ENCODE measurements at places on chromosomes 6 and 20.

DNA sequence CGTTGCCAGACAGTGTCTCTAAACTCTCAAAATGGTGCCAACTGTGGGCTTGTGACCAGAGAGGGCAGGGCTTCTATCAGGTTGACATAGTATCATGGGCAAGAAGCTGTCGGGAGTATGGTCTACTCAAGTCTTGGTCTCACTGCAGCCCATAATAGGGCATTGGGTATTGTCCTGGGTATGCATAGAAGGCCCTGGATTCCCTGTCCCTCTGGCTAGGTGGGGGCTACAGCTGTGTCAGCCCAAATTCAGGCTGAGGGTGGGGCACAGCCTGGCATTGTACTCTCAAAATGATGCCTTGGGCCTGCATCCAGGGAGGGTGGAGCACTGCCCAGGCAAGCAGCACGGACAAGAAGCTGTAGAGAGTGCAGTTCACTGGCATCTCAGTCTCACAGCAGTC is 408.8 kb upstream of the MAN1A1 start:
- DNase-seq: no peak

DNA sequence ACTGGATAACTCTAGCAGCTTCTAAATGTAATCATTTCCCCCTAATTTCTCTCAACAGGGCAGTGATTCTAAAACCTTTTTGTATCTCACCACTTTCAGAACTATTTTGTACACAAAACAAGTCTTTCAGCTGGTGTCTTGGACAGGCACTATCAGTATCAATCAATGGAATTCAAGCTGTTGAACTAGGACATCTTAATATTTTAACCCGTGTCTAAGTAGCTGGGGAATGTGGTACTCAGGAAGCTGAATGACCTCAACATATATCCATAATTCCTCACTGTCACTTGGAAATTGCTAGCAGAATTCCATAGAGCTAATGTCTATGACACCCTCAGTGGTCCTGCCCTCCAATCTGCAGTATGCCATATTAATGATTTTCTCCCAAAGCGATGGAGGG is 24.5 kb downstream of the ADAT2 start:
- no peak for DNase-seq

DNA sequence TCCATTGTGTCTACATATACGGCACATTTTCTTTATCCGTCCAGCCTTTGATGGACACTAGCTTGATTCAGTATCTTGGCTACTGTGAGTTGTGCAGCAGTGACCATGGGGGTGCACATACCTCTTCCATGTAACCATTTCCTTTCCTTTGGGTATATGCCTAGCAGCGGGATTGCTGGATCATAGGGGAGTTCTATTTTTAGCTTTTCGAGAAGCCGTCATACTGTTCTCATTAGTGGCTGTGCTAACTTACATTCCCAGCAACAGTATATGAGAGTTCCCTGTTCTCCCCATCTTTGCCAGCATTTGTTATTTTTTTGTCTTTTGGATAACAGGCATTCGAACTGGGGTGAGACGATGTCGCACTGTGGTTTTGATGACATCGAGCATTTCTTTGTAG is 395.0 kb downstream of the SMOC2 start:
- DNase-seq: no peak

DNA sequence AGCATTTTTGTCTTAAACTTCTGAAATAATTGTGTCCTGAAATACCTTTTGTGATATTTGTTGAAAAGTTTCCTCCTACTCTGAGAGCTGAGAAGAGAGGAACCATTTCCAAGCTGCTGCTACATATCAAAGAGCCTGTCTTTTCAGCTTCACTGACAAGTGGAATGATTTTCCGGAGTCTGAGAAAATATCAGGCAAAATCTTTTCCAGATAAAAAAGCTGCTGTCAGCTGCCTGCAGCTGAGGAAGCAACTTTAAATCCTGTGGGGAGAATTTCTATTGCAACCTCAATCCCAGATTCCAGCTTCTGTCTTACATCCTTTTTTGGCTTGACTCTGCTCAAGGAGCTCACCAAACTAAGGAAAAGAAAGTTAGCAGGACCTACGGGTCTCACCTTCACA is 904.3 kb downstream of the PHF3 start:
- DNase-seq: no peak

DNA sequence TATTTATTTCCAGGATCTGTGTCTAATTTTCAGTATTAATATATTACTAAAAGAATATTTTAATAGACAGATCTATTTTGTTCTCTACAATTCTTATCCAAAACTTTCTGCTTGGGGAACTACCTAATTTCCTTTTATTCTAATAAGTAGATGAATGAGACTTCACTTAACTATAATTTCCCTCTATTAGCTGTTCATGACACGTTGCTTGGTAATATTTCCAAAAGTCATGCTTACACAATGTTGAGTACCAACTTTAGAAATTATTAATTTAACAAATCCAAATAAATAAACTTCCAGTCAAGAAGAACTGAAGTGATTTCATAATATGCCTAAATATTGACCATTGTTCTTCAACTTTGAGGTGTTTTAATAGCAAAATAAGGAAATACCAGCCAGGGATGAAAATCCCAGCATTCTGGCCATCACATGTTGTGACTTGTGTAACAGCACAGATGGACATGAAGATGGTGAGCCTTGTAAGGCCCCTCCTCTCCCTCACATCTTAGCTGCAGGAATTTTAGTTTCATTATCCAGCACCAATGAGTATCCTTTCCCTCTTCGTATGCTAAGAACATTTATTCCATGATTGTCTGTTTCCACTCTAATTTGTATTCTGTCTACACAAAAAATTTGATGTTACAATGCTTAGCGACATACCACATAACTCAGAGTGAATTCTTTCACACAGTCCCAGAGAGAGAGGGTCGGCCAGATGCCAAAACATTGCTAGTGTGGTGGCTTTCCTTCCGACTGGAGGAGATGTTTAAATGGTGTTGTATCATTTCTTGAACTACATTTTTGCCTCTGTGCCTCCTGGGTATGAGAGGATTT is 137.5 kb downstream of the FOXA2 start:
- DNase-seq: no peak

- no peak for DNase-seq
These were observed 5.4 kb upstream of the ZBTB12 start for GRCh38 chr6:31907158-31907813.

DNA sequence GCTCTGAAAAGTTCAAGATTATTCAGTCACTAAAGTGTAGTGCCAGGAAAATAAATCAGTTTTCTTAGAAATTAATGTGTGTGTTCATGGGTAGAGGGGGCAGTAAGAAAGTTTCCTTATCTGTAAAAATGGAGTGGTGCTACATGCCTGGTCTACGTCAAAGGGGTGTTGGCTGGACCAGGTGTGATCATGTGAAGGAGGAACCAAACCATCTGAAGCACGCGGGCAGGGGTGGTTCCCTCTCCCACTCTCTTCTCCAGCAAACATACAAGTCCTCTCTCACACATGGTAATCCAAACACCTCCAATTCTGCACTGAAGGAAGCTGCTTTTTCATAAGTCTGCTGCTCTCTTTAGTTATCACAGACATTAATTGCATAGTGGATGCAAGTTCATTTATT is 63.1 kb downstream of the CLIC5 start:
- DNase-seq: no peak

DNA sequence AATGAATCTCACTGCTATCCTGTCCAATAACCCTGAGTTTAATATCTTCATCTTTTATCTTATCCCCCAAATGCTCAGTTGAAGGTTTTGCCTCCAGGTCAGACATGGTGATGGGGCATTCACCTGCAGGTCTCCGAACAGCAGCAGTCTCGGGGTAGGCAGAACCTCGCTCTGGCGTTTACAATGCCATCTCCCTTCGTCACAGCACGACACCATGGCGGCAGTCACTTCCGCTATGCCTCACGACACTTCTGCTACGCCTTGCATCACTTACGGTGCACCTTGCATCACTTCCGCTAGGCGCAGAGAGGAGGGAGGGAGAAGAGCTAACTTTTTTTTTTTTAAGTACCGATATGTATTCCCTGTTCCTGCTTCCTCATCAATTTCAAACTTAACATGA is 194.9 kb downstream of the BCAS1 start:
- no peak for DNase-seq

DNA sequence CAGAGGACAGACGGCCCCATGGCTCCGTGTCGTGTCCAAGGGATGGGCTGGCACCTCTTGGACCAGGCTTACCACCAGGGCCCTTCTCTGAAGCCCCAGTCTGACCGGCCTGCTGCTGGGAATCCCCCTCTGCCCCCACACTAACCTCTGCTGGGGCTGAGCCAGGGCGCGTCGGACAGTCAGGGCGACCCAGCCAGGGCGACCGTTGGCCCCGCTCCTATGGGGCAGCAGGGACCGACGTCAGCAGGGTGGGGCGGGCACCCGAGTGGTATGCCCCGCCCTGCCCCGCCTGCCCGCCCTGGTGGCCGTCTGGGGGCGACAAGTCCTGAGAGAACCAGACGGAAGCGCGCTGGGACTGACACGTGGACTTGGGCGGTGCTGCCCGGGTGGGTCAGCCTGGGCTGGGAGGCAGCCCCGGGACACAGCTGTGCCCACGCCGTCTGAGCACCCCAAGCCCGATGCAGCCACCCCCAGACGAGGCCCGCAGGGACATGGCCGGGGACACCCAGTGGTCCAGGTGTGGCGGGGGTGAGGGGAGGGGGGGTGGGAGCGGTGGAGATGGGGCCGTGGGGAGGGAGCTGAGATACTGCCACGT is at the start of gene SLC17A9:
SLC17A9 (plus strand) TSS at position 337 of the 595 bp plus-strand sequence; CDS start at position 459, 122 bp downstream.
- peak; percentile 30 for DNase-seq

- no peak for DNase-seq
These were observed 69.6 kb downstream of the TBXT start for GRCh38 chr6:166097914-166098522.

GRCh38 chr6:122997541-122998150 is 1.6 kb downstream of the CLVS2 start:
- no peak for DNase-seq

GRCh38 chr6:54096811-54097210 is 14.4 kb upstream of the MLIP start:
- DNase-seq: no peak

- no peak for DNase-seq
These were observed 472 bp upstream of the PAQR8 start for GRCh38 chr6:52361414-52361944.
